ENCODE measurements at places on chromosomes 6 and 20.
A peak's percentile ranks its signal among the peaks of the same experiment; 100 is the strongest.

DNA sequence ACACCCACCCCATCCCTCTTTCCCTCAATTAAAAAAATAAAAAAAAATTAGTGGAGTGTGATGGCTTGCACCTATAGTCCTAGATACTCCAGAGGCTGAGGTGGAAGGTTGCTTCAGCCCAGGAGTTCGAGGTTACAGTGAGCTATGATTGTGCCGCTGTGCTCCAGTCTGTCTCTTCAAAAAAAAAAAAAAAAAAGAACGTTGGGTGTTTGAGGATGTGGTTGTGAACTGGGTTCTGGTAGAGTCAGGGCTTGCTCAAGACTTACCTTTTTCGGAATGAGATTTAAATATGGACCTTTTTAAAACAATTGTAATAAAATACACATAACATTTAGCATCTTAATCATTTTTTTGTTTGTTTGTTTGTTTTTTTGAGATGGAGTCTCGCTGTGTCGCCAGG lies 211.9 kb downstream of the OR2B2 start:
- no peak for DNase-seq

GRCh38 chr6:107670792-107671199 lies 153.3 kb downstream of the SCML4 start:
- DNase-seq, result no peak

DNA sequence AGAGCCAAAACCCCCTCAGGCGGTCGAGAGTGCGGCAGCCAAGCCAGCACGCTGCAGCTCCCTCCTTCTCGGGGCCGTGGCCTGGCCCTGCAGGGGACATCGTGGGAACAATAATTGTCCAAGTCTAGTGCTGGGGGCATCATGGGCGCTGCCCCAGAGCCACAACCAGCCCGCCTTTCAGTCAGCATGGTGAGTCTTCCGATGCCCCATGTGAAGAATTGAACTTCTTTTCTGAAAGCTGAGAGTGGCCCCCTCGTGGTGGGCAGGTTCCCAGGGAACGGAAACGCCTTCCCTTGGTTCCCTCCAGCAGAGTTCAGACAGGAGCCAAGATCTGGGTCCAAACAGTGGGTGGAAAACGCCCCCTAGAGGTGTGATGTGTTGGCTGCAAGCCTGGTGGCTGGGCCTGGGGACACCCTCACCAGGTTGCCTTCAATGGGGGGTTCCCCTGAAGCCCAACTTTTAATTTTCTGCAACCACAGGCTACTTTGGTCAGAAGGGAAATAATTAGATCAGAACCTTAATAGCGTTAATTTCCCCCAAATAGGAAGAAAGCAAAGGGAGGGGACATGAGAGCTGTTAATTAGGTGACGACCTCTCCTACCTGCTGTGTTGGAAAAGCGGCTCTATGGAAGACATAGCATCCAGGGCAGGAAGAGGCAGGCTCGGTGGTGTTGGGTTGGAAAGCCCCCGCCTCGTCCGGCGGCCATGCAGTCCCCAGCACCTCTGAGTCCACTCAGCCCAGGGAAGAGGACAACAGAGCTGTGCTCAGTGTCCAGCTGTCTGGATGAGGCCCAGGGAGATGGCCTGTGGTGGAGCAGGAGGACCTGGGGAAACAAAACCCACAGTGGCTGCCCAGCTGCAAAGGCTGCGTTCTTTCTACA lies 4.7 kb upstream of the MRGBP start:
- peak; percentile 58 for DNase-seq

- no peak for DNase-seq
Observed at GRCh38 chr6:52900536-52900935, 9.0 kb downstream of the GSTA3 start.

DNA sequence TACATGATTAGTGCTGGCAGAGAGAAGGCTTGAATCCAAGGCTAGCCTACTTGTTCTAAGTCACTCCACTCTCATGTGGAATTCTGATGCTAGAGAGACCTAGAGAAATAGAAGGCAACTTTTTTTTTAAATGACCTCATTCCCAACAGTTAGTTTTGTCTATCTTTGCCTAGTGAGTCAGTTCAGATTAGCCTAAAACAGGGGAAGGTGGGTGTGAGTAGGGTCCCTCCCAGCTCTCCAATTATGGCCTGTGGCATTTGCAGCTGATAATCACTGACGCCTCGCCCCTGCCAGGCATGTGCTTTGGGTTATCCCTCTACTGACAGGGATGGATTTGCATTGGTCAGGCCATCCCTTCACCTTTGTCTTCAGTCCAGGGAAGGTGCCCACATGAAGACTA lies 13.6 kb downstream of the TXLNB start:
- DNase-seq, result no peak

DNA sequence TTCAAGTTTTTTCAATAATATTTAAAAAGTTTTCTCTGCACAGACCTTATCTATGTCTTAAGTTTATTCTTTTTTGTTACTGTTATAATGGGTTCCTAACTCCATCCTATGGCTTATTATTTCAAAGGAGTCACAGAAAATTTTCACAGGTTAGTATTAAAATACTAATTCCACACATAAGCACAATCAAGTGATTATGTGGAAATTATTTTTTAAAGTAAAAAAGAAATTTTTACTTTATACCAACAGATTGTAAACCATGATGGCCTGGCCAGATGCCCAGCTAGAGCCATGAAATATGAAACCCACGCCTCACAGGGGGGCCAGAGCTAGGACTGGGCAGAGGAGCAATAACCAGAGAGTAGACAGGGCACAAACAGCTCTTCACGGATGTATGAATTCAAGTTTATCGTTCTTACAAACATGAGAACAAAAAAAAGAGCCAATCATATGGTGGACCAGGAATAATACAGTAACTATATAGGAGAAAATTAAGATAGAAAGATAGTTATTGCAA lies 34.0 kb downstream of the NUDT3 start:
- no peak for DNase-seq

DNA sequence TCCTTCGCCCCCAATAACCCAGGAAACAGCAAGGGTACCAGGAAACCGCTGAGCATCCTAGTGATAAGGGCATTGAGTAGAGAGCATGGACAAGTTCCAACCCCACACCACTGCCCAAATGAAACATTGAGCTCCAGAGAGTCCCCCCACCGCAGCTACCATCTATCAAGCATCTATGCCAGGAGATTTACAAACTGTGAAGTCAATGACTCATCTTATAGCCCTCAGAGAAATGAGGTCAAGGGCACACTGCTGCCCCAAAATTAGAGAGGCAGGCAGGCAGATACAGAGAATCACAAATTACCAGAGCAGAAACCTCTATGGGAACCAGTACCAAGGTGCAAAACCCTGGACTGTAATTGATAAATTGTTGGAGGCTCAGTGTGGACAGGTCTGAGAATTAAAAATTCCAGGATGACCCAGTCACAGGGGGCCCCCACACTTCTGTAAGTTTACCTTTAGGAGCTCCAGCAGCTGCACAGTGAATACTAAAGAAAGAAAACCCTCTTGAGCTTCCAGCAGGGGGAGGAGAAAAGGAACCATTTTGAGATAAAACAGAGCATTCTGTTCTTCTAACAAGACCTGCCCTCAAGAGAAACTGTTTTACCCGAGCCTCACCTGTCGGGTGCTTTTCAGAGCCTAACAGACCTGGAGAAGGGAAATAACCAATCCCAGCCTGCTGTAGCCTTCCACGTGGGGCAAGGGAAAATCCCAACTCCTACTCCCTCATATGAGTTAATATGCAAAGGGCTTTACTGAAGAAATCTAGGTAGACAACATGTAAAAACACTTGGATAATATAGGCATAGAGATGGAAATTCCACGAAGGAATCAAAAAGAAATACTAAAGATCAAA lies 118.0 kb upstream of the ARID1B start:
- no peak for DNase-seq

GRCh38 chr6:10478187-10479040 lies 42.7 kb upstream of the GCNT2 start:
- peak; percentile 9 for DNase-seq

- no peak for DNase-seq
Observed at GRCh38 chr6:101178748-101179147, 214.8 kb upstream of the GRIK2 start.

GRCh38 chr6:39312912-39313525 lies 1.2 kb downstream of the KCNK17 start:
- no peak for DNase-seq

DNA sequence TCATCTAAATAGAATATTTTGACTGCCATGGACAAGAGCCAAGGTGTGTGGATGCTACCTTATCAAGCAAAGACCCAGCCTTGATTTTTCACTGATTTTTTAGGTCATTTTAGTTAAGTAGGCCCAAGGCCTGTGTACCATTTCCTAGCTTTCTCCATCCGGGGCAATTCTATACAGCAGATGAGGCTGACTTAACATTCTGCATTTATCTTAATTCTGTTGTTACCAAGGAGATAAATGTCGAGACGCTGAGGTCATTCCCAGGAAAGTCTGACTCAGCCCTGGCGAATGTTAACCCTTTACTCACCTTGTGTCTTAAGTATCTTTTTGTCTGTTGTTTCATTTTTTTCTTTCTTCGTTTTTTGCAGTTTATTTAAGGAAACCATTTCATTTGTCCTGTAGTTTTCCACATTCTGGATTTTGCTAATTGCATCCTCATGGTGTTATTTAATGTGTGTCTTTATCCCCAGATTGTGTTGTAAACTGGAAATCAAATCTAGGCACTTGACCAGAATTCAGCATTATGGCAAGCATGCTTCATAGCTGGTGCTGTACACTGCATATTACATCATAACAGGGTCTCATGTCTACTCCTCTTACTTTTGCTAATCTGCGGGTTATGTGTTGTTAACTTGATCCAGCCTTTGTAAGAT lies 277.0 kb downstream of the CDKAL1 start:
- DNase-seq, result no peak

- DNase-seq, result no peak
Observed at GRCh38 chr20:39112178-39112743, 150.1 kb downstream of the DHX35 start.

GRCh38 chr6:3633711-3634110 lies 117.8 kb downstream of the PXDC1 start:
- no peak for DNase-seq

DNA sequence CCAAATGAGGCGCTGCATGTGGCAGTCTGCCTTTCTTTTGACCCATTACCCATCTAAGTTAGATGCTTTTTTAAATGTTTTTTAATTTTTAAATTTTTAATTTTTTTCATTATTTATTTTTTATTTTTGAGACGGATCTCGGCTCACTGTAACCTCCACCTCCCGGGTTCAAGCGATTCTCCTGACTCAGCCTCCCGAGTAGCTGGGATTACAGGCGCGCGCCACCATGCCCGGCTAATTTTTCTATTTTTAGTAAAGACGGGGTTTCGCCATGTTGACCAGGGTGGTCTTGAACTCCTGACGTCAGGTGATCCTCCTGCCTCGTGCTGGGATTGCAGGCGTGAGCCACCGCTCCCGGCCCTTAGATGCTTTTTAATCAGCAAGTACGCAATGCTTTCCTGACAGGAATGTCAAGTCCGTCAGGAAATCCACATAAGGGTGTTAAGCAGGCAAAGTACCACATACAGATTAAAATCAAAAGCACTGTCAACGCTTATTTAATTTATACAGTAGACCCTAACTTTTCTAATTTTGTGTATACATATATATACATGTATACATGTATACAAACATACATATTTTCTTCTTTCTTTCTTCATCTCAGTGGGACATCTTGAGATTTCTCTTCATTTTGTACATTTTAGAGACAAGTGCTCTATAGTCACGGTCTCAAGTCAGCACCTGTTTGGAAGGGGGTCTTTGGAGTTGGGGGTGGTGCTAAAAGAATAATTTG lies 995 bp upstream of the GSTA4 start:
- peak; percentile 38 for DNase-seq

GRCh38 chr20:18978311-18978710 lies 164.7 kb downstream of the SCP2D1 start:
- no peak for DNase-seq

DNA sequence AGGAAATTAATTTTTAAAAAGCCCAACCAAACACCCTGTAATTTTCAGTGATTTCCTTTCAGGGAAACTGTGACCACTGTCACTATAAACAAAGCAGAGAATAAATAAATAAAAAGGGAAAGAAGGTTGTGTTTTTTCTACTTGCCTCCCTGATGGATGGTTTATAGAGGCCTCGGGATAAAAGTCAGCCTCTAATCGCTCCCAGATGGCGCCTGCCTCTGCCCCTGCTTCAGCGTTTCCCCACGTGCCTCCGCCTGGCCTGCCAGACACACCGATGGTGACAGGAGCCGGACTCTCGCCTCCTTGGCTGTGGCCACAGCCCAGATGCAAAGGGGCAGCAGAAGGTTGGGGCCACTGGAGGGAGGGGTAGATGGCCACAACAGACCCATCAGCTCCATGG lies 327.7 kb downstream of the CDC5L start:
- no peak for DNase-seq

DNA sequence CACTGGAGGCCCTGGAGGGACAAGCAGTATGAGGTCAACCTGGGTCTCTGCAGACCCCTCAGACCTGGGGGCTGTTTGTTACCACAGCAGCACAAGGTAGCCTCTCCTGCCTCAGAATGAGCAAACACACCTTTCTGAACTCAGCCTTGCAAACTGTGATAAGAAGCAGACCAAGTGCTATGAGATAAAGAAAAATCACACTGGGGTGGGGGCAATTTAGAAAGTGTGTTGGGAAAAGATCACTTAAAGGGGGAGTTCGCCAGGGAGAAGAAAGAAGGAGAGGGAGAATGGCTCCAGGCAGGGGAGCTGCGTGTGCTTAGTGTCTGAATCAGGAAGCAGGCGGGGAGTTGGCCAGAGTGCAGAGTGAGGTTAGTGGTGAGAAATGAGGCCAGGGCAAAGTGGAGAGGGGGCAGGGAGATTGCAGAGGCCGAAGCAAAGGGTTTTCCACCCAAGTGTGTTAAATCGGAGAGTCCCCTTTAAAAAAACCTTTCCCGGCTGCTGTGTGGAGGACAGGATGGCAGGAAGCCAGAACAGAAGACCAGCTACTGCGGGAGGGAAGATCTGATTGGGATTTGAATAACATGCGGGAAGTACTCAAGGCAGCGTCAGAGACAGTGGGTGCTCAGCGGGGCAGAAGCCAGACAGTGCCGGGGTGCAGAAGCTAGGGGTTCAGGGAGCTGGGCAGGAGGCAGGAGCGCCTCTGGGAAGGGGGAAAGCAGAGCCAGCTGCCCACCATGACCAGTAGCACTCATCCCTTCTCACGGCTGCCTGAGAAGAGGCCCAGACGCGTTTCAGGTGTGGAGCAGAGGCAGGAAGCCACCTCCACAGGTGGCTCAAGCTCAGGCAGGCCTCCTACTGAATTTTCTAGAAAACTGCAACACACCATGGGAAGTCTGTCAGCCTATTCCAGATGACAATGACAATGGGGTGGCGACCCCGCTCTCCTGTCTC lies 9.0 kb downstream of the ADA start:
- peak; percentile 41 for DNase-seq

DNA sequence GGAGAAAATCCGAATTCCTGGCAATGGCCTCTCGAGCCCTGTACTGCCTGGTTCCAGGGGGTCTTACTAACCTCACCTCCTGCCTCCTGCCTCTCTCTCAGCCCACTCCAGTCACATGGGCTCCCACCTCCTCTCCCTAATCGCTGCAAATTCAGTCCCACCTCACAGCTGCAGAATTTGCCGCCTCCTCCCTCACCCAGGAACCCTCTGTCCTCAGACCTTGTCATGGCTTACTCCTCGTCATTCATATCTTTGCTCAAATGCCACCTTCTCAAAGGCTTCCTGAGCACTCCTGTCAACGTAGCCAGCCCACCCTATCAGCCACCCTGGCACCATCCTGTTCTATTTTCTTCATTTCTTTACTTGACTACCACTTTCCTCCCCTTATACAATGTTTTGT lies 89.0 kb downstream of the SLC2A10 start:
- no peak for DNase-seq

GRCh38 chr6:165552248-165552736 lies 110.7 kb downstream of the PDE10A start:
- no peak for DNase-seq

All from central memory CD4-positive, alpha-beta T cell (primary cell).